Stimulated activated CD4-positive, alpha-beta T cell treated with anti-CD3 and anti-CD28 coated beads, Interleukin-15, amount 100 ng/mL, for 24 hours (primary cell): ENCODE measurements at places on chromosomes 4 and X.

- no peak for DNase-seq
Observed at GRCh38 chrX:100635989-100636320, 651 bp downstream of the TSPAN6 start.

- DNase-seq = no peak
Observed at GRCh38 chrX:155880586-155881157, 473 bp upstream of the VAMP7 start.

DNA sequence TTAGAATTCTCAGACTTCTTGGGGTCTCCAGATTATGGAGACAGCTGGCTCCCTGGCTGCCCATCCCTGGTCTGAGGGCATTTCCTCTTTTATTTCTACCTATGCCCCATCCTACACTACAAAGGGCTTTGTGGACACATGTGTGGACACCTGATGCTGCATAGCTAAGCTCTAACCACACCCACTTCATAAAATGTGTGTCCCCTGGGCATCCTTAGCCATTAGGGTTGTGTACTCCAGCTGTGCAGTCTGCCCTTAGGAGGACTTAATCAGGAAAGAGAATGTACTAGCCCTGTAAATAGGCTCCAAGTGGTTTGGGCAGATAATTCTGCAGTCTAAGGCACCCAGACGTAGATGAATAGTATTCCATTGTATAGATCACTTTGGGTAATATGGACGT, 47.0 kb downstream of the COQ2 start:
- DNase-seq = no peak

- no peak for DNase-seq
Observed at GRCh38 chr4:142984871-142985585, 138.9 kb upstream of the INPP4B start.

DNA sequence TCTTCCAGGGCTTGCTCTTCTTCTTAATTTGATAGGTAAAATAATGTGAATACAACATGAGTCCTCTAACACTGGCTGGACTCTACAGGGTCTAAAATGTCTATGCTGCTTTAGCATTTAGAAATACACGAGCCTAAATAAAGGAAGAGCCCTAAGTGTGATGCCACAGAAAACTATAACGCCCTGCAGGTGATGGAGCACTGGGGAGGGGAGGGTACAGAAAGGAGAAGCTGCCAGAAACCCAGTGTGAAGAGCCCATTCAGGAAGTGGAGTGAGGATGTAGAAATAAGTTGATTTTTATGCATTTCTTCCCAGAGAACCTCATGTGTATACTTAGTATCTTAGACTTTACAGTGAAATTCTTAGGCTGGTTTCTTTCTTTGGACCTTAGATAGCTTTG, 83.4 kb downstream of the TNIP2 start:
- DNase-seq = no peak

DNA sequence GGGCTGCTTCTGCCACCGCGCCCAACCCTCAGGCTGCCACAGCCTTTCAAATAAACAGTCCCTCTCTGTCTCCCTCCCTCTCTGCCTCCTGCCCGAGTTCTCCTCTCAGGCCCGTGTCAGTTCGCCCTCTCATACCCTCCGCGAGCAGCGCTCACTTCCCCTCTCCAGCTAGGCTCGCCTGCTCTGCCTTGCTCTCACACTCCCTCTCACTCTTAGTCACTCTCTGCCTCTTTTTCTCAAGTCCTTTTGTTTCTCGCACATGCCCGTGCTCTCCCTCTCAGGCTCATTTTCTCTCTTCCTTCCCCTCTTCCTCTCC, 3.2 kb downstream of the EFNB1 start:
- peak; percentile 52 for DNase-seq

GRCh38 chr4:26032142-26032541, 118.1 kb downstream of the SMIM20 start:
- DNase-seq = no peak

DNA sequence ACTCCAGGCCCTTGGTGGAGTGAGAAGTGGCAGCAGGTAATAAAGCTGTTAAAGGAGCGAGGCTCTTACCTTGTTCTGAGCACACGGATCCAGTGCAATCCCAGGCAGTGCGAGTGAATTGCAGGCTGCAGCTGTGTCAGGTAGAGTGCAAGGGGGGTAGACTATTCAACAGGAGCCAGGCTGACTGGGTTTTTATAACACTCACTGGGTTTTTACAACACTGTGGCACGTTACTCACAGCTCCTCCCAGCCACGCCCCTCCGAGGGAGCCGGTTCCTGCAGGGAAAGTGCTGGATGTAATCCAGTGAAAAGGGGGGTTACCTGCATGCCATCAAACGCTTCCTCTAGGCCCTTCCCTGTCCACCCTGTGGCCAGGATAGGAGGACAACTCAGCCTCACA, 358 bp downstream of the FGFBP1 start:
- no peak for DNase-seq

DNA sequence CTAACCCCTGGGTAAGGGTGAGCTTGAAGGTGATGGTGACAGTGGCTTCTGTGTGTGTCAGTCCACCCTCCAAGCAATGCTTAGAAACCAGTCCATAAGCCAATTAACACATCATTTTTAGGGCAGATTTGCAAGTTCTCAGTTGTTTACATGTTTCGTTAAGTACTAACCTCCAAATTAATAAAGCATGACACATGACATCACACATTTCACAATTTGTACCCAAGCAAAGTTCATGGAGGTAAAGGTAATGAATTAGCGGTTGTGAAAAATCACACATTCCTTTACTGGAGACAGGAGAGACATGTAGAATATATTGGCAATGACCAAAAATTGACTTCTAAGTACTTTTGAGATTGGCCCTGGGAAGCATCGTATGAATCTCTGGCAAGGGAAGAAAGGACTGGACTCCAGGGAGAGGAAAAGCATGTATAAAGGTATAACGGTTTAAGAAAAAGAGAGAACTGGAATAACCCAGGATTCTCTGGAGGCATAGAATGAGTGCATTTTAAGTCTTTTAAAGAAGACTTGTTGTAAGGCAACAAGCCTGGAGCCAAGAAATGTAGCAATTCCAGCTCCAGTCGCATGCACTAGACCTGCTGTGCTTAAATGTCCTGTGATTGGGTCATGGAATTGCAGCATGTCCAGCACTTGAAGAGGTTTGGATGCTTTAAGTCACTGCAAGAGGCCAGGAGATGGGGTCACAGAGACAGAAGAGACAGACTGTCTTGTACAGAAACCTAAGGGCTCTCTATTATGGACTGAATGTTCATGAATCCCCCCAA, 34.1 kb downstream of the TRIM2 start:
- no peak for DNase-seq

- DNase-seq = no peak
Observed at GRCh38 chr4:69470561-69470960, 25.1 kb downstream of the UGT2B4 start.

- no peak for DNase-seq
Observed at GRCh38 chr4:164926301-164926700, 49.3 kb downstream of the APELA start.

GRCh38 chr4:109424093-109424841, 9.3 kb upstream of the SEC24B start:
- DNase-seq = no peak

DNA sequence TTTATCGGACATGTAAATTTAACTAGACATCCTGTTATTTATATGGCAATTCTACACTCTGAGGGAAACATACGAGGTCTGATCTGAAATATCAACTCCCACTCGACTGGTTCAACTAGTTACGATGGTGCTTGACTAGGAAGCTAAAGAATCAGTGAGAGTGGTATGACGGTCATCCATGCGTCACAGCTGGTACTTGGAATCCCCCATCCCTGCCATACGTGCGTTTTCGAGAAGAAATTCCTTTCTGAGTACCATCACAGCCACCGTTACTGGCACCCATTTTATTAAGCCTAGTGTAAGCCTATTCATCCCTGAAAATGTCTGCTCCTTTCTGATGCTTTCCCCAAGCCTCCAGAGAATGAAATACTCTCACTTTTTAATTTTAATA, 695 bp upstream of the PIGA start:
- DNase-seq = peak; percentile 39

DNA sequence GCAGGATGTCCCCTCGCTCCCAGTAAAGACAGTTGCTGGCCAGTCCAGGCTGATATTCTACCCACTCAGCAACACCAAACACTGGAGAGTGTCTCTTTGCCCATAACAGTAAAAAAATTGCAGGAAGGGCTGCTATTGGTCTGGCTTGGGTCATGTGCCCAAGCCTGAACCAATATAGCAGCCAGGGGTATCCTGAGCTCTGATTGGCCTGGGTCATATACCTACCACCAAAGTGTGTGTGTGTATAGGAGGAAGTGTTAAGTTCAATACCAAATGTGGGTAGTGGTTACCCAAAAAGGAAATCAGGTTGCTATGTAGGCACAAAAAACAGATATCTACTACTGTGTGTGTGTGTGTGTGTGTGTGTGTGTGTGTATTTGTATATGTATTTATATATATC, 373.2 kb downstream of the BCOR start:
- DNase-seq = no peak

GRCh38 chr4:162241857-162242256, 78.1 kb upstream of the FSTL5 start:
- no peak for DNase-seq

DNA sequence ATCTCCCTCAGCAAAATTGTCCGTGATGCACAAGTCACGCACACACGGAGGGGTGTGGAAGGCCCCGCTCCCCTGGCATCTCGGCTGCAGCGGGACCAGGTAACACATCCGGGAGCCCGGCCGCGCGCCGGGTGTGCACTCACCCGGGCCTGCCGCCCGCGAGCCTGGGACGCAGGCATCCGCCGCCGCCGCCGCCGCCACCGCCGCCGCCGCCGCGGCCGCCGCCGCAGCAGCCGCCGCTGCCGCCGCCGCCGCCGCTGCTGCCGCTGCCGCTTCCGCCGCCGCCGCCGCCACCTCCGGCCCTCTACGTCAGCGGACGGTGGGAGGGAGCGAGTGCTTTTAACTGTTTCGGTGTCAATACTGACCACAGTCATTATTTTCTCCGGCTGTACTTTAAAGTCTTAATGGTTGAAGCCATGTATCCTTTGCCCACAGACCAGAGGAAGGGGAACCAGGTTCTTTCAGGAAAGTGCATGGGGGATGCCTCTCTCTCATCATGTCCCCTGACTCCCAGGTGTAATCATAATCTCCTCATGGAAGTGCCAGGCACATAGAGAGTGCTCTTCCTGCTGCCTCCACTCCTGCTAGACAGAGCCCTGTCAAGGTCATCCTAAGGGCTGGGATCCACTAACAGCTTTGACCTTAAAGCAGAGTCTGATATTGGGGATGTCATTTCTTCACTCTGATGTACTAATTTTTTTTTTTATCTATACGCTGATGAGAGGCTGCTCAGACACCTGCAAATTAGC, 38.0 kb downstream of the MAGEE2 start:
- DNase-seq = peak; percentile 44

DNA sequence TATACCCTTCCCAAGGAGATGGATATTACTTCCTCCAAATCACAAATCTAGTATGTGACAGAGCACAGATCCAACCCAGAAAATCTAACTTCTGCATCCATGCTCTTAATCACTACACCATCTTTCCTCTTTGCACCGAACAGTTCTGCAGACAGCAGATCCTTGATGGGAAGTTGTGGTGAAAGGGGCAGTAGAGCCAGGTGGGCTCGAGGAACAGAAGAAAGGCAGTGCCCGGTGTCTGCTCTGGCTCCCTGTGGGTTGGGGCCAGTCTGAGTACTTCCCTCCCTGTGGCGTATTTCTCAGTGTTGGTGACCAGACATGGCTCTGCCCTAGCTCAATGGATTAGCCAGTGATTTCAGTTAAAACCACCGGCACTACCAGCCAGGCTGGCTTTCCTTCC, 15.3 kb downstream of the HOPX start:
- no peak for DNase-seq

GRCh38 chrX:103734125-103734760, 23.5 kb downstream of the TMEM31 start:
- DNase-seq = peak; percentile 7
